ENCODE measurements at places on chromosomes 13 and 19.

GRCh38 chr13:25018729-25019115 lies 77.2 kb upstream of the PABPC3 start:
- no peak for DNase-seq

DNA sequence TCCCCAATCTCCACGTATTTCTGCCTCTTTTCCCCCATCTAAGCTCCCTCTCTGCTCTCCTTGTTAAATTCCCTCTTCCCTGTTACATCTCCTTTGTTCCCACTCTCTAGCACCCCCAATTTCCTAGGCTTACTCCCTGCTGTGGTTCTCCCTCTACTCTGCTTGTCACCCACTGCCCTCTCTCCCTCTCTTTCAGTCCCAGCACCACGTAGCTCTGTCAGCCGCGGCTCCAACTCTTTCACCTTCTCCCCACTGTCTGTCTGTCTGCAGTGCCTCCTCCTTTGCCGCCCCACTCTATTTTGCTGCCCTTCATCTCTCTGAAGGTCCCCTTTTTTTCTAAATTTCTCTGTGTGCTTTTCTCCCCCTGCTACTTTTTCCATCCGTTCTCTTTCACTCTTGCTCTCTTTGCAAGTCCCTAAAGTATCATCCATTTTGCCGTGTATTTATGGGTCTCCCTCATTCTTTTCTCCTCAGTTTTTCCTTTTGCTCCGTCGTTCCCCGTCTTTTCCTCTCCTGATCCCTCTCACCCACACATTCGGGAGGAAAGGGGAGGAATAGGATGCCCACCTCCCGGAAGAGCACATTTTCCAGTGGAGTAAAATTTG lies 937 bp downstream of the ZNF841 start:
- DNase-seq, result no peak

DNA sequence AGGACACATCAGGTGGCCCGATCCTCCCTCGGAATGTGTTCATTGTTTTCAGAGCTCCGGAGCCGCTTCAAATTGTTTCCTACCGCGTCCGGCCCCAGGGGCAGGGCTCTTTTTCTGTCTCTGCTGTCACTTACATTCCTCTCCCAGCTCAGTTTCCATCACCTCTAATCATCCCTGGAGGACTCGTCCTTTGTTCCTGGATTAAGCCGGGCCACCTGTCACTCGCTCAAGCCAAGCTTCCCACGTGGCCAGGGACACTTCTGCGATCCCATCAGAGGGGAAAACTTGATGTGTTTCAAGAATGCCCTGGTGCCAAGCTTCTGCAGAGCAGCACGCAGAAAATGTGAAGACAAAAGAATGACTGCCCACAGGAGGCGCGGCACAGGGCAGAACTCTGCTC lies 13.5 kb downstream of the IL17D start:
- DNase-seq, result no peak

- no peak for DNase-seq
Observed at GRCh38 chr13:37059848-37060192, 332 bp upstream of the SUPT20H start.

DNA sequence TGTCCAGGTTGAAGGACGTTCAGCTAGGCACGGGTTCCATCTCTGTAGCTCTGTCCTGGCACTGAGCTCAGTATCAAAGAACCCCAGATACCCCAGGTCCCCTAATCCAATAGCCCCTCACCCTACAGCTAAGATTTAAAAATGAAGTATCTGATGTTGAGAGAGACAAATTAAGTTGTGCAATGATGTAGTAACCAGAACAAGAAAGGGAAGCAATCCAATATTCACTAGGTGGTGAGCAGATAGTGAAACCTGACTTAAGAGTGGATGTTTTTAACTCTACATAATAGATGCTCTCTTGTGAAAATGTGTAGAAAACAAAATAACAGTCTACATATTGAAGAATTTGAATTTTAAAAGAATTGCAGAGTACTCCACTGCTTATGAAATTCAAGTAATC lies 1.8 kb downstream of the ACOD1 start:
- DNase-seq, result no peak

- no peak for DNase-seq
Observed at GRCh38 chr19:709196-709964, 645 bp downstream of the PALM start.

DNA sequence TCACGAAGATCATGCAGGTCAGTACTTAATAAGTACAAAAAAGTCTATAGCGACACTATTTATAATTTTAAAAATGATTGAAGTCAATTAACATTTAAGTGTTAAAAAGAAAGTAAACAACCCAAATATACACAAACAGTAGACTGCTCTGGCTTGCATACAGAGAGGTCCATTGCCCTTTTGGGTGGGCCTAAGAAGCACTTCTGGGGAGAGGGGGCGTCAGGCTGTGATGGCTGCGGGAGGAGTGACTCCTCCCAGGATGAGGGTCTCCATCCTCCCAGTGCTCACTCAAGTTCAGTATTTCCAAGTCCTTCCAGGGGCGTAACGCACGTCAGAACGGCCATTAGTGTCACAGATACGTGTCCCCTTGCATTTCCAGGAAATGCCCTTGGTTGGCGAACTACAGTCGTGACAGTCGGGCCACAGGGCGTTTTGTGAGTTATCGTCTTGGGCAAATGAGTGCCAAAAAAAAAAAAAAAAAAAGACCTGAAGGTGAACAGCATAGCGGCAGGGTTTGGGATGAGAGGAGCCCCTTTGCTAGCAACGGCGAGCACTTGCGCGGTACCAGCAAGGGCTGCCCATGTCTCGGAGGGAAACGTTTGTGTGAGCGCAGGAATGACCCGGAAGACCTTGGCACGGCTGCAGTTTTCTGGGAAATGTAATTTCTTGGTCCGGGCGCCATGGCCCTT lies at the start of gene SCGB2B2:
SCGB2B2 (minus strand) TSS at position 463 of the 689 bp plus-strand sequence. CDS start 82,596 bp downstream, outside the sequence.
- DNase-seq, result peak; percentile 61

DNA sequence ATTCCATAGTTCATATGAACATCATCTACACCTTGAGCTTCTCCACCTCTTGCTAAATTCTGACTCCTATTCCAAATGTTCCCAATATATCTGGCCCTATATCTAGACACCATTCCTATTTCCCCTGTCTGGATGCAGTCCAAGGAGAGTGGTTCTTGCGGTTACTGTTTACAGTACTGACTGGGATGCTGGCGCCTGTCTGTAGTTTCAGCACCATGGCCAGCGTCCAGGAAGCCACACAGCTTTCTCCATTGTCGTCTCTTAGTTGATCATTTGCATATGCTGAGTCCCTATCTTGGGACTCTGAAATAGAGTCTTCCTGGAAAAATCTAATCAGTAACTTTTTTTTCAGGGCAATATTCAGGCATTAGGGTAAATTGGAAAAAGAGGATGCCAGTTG lies 14.9 kb downstream of the LAIR2 start:
- DNase-seq, result peak; percentile 52

DNA sequence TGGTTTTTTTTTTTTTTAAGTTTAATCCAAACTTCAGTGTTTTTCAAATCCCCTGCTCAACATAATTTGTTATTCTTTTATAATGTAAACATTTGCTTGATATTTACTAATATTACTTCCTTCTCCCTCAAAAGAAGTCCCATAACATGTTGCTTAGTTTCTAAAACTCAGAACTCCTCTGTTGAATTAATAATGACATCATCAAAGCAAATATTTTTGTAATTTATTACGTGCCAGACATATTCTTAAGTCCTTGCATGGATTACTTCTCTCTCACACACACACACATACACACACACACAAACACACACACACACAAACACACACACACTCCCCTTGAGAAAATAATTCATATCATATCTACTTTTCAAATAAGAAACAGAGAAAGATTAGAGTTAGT lies 1432.3 kb upstream of the SPRY2 start:
- DNase-seq, result no peak

- DNase-seq, result peak; percentile 39
Observed at GRCh38 chr19:51407511-51408131, 9.8 kb downstream of the SIGLEC10 start.

All from RWPE1 (cell line).